ENCODE measurements at places on chromosomes 5 and 9.
A peak's percentile ranks its signal among the peaks of the same experiment; 100 is the strongest.

DNA sequence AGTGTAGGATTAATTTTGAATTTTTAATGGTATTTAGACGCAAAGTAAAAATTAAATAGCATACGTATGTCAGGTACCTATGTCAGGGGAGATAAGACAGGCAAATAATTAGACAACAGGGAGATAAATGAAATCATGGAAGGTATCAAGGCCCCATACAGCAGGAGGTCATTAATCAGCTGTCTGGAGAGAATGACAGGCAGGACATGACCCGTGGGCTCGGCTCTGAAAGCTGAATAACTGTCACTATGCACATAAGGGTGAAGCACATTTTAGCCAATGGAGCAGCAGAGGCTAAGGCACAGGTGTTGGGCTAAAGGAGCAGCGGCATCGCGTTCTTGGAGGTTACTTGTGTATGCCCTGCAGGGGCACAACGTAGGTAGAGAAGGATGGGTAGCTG, 11.9 kb downstream of the SLC25A51 start:
- no peak for DNase-seq

DNA sequence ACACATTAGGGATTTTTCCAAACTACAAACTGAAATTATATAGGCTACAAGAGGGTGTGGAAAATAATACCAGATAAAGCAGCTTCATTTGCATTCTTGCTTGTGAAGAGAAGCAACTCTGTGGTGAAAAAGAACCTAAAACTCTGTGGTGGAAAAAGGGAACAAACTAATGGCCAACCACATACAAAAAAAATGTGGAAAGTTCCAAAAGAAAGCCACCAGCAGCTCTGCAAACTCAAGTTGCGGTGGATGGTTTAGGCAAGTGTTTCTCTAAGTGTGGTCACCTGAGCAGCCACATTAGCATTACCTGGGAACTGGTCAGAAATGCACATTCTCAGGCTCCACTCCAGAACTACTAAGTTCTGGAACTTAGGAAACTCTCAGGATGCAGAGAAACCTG, 586.4 kb downstream of the ACTL7B start:
- no peak for DNase-seq

DNA sequence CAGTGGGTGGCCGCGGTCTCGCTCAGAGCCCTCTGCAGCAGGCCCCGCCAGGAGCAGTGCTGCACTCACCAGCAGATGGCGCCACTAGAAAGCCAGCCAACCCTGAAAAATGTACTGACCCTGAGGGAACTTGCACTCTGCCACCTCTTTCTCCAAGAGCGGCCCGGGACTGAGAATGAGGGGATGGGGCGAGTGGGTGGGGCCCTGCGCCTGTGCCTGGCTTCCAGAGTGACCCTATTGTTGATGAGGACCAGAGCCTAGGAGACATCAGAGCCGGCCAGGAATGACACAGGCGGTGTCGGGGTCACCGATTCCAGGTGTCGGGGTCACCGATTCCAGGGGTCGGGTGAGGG, 2.9 kb upstream of the IL17B start:
- peak; percentile 87 for DNase-seq

DNA sequence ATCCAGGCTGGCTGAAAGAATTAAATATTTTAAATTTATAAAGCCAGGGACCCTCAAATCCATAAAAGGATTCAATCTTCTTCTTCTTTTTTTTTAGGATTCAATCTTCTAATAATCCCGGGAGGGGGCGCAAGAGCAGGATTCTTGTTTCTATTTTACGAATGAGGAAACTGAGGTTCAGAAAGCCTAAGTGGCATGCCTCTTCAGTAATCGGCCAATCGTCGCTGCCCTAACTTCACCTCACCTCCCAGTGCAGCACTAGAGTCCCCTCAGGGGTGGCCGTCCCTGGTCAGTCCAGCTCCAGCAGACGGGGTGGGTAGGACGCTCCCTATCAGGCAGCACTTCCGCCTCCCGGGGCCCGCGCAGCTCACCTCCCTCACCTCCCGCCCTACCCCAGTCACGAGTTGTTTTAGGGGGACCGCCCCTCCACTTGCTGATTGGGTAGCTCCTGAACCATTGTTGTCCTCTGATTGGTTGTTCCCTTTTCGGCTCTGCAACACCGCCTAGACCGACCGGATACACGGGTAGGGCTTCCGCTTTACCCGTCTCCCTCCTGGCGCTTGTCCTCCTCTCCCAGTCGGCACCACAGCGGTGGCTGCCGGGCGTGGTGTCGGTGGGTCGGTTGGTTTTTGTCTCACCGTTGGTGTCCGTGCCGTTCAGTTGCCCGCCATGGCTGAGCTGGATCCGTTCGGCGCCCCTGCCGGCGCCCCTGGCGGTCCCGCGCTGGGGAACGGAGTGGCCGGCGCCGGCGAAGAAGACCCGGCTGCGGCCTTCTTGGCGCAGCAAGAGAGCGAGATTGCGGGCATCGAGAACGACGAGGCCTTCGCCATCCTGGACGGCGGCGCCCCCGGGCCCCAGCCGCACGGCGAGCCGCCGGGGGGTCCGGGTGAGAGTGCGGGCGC, at the start of gene CLTA:
CLTA (plus strand) TSS at position 534 of the 902 bp plus-strand sequence; CDS start at position 670, 136 bp downstream.
- DNase-seq = peak; percentile 98

GRCh38 chr5:161420521-161420920, 126.0 kb downstream of the GABRB2 start:
- DNase-seq = no peak

- DNase-seq = peak; percentile 11
These were observed 52.9 kb downstream of the PAM start for GRCh38 chr5:102807878-102808502.

DNA sequence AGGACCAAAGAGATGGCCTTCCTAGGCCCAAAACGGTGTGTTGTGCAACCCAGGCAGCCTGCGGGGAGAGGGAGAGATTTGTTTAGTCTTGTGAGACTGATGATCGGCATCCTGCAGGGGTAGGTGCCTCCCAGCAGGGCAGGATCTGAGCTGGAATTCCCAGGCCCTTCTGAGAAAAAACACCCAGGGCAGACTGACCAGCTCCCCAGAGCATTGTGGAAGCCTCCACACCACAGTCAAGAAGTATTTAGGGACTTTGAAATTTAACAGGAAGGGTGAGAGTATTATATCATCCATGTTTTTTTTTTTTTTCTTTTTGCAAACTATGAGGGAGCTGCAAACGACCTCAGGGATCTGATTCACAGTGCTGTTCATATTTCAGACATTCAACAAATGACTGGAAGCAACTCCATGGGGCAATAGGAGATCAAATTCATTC, 104.5 kb upstream of the LHFPL2 start:
- no peak for DNase-seq

- DNase-seq = no peak
These were observed 221.0 kb upstream of the IER5L start for GRCh38 chr9:129398961-129399633.

GRCh38 chr9:82242285-82242963, 253.9 kb downstream of the SPATA31D1 start:
- DNase-seq = no peak

- DNase-seq = no peak
These were observed 97.5 kb upstream of the SSBP2 start for GRCh38 chr5:81848362-81848880.

- no peak for DNase-seq
These were observed 80.1 kb upstream of the PLPP6 start for GRCh38 chr9:4581861-4582565.

DNA sequence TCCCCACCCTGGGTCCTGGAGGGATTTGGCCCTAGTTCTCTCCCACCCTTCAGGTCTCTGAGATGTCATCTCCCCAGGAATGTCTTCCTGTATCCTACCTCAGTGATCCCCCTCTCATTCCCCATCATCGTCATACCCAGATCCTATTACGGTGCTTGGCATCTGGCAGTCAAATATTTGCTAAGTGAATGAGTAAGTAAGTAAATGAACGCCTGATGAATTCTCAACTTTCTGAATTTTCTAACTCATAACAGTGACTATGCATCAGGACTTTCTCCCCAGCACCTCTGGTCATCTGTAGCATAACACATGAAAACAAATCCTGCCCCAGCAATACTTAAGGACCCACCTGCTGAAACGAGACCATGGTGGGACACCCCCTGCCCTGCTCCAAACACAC, 244.2 kb downstream of the EBF1 start:
- no peak for DNase-seq

- no peak for DNase-seq
These were observed 71.2 kb upstream of the PARP8 start for GRCh38 chr5:50595199-50595598.

DNA sequence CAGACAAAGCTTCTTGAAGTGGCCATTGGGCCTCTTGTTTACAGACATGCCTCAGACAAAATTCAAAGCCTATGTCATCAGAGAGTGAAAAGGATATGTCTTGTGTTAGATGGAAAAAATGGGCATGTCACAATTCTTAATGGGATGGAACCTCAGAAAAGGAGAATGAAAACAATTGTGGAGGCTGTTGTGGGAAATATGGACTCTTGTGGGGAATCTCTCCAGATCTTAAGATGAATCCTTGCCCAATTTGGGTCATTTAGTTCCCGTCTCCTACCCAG, 19.5 kb downstream of the SLC22A5 start:
- DNase-seq = no peak

GRCh38 chr5:118768607-118769175, 219.7 kb downstream of the DTWD2 start:
- no peak for DNase-seq

GRCh38 chr5:139690064-139690802, 42.1 kb downstream of the CXXC5 start:
- DNase-seq = no peak

GRCh38 chr9:135903786-135904520, 3.4 kb downstream of the CAMSAP1 start:
- DNase-seq = no peak

- DNase-seq = no peak
These were observed 248.3 kb downstream of the FSTL4 start for GRCh38 chr5:133363807-133364587.

DNA sequence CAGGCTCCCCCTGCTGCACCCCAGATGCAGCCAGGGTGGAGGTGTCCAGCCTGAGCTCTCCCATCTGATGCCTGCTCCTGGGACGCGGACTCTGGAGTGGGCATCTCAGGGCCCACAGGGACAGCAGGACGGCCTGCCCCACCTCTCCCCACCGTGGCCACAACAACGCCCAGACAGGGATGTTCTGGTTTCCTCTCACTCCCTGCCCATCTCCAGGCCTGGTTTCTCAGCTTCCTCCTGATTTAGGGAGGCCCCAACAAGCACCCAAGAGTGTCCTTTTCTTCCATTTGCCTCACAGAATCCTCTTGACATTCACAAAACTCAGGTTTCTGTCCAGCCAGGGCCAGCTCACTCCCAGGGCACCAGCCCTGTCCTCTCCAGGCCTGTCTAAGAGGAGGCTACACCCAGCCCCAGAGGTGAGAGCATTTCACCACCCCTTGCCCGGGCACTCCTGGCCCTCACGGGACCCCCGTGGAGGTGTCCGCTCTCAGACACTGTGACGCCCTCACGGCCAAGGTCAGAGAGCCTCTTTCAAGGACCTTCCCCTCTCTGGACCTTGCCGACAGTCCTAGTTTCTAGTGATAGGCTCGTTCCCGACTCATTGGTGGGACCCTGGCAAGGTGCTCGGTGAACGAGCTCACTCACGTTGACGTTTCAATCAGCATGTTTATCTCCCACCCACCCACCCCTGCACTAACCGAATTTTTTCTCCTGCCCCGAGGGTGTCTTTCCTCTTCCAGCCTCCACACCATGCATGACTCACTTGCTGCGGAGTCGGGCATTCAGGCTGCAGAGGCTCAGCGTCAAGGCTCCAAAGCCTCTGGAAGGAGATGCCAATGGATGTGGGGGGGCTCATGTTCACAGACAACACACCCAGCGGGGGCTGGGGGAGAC, 62.0 kb upstream of the UNC5A start:
- DNase-seq = peak; percentile 8

- peak; percentile 3 for DNase-seq
These were observed 42.6 kb upstream of the GFPT2 start for GRCh38 chr5:180395540-180396274.

- DNase-seq = no peak
These were observed 1.5 kb downstream of the NDFIP1 start for GRCh38 chr5:142110046-142110531.

DNA sequence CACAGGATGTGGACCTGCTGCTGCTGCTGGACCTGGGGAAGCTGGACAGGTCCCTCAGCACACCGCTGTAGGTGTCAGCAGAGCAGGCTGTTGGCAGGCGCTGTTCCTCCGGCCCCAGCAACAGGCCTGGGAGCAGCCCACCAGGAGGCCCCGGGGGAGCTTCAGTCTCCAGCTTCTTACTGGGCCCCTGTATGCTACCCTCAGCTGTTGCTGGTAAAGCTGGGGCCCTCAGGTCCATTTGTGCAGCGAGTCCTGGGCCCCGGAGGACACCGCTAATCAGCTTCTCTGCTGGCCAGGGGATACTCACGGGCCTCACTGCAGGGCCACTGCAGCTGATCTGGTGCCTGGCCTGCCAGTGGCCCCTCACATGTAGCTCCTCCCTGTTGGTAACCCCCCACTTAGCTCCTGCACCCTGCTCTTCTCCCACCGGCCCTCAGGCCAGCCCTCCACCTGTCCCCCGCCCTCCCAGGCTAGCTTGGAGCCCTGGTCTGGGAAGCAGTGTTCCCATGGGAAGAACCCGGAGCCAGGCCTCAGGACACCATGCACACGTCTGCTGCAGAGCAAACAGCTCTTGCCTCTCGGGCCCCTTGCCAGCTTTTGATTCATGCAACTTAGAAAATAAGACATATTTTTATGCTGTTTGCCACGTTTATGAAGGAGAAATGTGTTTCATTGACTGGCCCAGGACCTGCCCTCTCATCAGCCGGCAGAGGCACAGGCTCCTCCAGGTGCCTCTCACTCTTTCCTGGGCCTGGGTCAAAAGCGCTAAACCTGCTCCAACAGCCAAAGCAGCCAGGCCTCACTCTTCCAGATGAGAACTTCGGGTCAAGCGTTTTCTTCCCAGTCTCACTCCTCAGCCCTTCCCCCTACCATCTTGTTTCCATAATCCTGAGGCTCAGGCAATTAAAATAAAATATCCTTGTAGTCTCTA, 61.0 kb upstream of the ADAMTS2 start:
- no peak for DNase-seq

GRCh38 chr9:93492327-93492726, 38.9 kb upstream of the FAM120AOS start:
- DNase-seq = no peak

DNA sequence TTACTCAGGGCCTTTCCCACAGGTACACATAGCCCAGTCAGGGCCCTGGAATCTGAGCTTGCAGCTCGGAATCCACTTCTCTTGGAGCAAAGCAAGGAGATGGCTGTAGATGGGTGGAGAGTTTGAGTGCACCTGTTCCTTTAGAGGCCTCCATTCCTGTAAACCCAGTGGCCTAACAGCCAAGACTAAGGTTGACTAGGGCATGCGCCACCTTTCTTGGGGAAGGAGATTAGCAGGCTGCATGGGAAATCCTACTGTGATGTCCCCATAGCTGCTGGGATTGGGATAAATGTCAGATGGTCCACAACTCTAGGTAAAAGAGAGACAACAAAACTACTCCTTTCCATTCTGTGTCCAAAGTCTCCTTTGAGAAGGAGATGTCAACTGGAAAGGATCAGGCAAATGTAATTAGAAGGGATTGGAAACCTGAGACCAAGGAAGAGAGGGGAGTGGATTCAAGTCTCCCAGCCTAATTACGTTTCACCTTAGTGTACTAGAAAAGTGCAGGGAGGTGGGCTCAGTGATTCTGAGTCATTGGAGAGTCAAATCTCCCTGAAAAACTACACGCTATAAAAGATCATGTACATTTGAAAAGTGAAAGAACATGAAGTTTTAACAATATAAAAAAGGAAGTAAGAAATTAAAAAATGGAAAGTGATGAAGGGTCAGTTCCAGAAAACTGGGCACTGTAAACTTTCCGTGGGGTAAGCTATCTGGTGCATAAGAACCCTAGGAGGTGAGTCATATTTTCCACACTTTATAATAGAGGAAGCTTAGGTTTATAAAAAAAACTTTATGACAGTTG, 104.2 kb downstream of the SEC61B start:
- no peak for DNase-seq
